ENCODE measurements at places on chromosomes 7 and 10.
A peak's percentile ranks its signal among the peaks of the same experiment; 100 is the strongest.

GRCh38 chr7:34735526-34735925 is 77.5 kb downstream of the NPSR1 start:
- DNase-seq = no peak

DNA sequence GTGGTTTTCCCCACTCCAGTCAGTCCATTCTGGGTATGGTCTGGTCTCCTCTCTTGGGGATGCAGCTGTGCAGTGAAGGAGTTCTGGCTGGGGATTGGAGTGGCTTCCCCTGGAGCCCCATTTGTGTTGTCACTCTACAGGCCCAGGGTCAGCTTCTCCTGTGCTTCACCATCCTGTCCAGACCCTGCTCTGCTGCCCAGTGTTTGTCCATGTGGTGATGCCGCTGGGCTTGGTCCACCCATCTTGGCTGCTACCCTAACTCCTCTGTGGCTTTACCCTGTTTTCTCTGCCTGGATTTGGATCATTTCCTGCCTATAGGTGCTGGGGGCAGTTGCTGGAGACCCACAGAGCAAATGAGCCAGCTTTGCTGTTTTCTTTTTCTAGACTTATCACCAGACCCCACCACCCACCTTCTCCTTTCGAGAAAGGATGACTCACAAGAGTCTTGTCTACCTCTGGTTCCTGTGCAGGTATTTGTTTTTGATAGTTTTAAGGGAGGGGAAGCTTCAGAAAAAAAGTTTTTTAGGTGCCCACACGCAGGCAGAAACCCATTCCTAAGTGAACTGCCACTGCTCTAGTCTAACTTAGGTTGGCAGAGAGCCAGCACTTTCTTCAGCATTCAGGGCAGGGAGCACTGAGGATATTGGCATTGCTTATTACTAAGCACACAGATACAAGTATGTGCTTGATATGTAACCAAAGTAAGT is 8.5 kb downstream of the ZDHHC16 start:
- no peak for DNase-seq

DNA sequence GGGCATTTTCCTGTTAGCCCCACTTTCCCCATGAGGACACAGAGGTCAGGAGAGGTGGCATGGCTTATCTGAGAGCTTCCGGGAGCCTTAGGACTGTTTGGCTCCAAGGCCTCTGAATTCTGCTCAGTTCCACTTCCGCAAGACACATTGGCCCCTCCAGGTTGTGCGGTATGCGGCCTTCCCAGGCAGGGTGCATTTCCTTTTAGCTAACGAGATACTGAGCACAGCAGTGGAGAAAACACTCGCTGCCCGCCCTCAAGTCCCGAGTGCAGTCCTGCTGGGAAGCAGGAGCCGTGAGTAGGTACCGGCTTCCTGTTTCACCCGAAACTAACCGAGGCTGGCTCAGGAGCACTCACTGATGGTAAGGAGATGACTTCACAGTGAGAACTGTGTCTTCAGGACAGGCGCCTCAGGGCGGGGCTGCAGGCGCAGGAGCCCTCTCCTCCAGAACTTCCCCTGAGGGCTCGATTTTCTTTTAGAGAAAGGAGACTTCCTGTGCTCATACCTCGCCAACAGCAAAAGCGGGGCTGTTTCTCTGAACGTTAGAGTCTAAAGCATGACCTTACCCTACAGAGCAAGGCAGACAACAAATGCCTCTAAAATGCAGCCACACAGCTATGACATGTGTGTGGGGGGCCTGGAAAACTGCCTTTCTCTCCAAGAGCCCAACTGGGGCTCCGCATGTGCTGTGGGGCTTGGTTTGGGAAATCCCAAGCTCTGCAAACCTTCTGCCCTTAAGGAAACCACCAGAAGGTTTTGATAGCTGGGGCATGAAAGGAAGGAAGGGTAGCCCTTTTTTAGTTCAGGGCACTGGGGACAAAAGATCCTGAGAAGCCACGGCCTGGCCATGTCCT is 25.9 kb downstream of the RGS10 start:
- no peak for DNase-seq

DNA sequence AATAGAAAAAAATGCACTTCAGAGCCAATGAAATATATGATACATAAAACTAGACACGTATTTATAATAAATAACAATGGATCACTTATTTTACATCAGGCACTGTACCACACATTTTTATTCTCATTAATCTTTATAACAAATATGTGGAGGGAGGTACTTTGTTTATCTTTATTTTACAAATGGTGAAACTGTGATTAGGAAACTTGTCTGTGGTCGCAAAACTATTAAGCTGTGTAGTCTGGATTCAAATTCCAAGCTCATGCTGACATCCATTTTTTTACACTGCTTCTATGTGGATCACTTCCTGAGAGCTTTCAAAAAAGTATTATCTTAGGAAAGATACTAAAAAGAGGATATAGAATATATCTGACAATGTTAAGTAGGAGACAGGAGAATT is 978.6 kb downstream of the SORCS1 start:
- DNase-seq = no peak

GRCh38 chr7:112398534-112398933 is 51.7 kb upstream of the IFRD1 start:
- no peak for DNase-seq

GRCh38 chr7:95322396-95322795 is 1.9 kb downstream of the PON1 start:
- DNase-seq = no peak

DNA sequence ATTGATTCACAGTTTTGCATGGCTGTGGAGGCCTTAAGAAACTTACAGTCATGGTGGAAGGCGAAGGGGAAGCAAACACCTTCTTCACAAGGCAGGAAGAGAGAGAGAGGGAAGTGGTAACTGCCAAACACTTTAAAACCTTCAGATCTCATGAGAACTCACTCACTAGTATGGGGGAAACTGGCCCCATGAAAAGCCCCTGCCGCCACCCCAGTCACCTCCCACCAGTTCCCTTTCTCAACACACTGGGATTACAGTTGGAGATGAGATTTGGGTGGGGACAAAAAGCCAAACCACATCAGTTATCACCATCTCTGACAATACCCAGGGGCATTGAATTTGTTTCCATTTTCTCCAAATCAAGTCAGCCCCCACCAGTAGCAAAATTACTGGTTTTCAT is 740.4 kb downstream of the GATA3 start:
- no peak for DNase-seq

DNA sequence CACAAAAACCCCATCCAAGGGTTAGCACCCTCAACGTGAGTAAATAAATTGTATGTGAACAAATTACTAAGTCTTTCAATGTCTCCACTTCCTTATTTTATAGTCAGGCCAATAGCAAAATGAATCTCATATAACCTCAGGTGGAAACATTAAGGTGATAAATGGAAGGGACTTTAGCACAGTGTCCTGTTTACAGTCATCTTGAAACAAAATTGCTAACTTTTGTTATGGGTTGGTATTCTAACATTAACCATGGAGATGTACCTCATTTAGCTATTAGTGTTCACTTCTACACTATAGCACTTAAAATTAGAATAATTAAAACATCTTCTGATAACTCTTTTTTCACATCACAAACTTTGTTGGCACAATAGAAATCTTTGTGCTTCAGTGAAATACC is 255.8 kb upstream of the CNTNAP2 start:
- no peak for DNase-seq

GRCh38 chr10:48511066-48511874 is 93.6 kb downstream of the ARHGAP22 start:
- DNase-seq = no peak

DNA sequence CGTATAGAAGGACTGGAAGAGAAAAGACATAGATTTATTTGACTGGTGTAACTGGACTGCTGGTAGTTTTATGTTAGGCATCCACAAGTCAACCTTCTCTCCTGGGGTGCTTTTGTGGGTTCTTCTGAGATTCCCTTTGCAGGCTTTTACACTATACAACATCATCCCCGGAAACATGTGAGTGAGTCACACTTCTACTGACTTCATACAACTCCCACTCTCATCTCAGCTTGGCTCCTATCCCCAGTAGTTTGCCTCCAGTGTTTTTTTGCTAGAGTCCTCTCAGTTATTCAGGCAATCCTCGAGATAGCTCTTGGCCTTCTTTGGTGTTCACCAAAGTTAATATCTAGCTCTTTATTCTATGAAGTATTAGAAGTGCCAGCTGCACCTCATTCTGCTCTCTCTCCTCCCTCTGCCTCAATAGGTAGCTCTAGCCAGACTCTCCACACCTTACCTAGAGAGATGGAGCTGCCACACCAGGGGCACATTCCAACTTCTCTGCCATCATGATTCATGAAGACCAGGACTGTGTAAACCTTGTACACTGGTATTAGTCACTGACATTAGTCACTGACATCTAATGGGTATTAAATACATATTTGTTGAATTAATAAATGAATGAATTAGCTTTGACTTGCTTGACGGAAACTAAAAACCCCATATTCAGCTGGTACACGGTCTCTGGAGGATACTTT is 281.9 kb downstream of the PPP1R3A start:
- peak; percentile 40 for DNase-seq

DNA sequence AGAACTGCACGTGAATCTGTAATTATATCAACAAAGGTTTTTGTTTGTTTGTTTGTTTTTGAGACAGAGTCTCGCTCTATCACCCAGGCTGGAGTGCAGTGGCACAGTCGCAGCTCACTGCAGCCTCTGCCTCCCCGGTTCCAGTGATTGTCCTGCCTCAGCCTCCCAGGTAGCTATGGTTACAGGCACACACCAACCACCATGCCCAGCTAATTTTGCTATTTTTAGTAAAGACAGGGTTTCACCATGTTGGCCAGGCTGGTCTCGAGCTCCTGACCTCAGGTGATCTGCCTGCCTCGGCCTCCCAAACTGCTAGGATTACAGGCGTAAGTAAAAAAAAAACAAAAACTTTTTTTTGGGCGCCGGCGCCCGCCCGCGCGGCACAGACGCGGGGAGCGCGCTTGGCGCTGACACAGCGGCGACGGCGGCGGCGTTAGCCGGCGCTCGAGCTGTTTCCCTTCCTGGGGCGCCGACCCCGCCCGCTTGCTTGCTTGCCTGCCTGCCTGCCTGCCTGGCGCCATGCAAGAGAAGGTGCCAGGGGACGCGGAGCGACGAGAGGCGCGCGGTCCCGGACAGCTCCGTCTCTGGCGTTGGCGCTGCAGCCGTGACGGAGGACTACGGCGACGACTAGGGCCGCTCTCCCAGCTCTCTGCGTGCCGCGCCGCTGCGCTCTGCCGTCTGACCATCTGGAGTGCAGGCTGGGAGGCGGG is 171.4 kb upstream of the NUPR2 start:
- no peak for DNase-seq

GRCh38 chr10:61634746-61635145 is 28.0 kb upstream of the CABCOCO1 start:
- no peak for DNase-seq

- no peak for DNase-seq
Measured at GRCh38 chr7:157865351-157866165, 528.8 kb downstream of the DNAJB6 start.

- peak; percentile 8 for DNase-seq
Measured at GRCh38 chr10:107409522-107409921, 245.0 kb upstream of the SORCS1 start.

DNA sequence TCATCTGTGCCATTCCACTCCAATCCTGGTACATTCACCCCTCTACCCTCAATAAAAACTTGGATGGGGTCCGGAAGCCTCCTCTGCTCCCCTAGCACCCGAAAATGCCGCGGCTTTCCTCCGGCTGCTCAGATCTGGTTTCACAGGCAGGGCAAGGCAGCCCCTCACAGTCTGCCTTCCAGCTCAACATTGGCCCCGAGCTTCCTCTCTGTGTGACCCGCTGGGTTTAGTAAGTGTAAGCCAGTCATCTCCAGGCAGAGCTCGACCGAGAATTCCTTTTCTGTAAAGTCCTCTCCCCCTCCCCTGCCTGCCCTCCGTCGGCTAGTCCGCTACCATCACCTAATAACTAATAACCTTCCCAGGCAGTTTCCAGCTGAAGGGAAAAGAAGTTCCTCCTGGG is 3.4 kb downstream of the INHBA start:
- no peak for DNase-seq

DNA sequence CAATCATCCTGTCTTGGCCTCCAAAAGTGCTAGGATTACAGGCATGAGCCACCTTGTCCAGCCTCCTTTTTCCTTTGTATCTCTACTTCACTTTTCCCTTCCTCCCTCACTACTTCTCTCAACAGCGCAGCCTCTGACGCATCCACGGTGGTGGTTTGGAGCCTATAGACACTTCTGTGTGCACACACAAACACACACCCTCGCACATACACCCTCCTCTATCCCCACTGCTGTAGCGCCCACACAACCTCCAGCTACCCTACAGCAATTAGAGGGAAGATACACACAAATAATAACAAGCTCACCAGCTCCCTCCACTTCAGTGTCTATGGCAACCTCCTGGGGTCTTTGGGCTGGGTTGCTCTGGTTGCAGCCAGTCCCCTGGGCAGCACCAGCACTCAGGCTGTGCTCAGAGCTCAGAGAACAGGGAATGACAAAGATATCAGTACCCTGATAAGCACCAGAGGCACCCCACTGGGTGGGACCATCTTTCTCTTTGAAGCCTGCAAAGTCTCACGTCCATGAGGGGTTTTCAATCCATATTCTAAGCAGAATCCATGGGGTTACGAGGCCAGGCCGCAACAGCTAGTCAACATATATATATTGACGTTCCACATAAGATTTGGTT is 3.3 kb upstream of the CAMK2G start:
- no peak for DNase-seq

DNA sequence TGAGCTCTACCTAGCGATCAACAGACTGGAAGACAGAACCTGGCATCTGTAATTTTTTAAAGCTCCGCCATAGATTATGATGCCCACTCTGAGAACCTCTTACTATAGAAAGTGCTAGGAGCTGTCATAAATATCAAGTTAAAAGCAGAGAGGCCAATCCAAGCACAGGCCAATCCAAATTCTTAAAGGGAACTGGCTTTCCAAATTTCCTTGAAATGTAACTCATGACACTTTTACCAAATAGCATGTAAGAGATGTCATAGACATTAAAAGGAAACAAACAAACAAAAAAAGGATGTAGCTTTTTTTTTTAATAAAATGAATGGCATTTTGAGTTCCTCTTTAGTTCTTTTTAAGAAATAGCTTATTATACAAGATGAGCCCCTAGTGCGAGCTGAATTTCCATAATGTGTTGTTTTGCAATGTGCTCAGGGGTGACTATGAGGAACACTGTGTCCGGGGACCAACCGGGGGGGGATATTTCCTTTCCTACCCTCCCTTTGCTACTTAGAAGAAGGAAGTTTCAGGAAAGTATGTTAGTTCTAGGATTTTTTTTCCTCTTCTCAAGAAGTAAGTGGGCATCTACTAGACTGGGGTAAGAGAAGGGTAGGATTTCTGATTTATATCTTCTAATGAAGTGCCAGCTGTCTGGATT is 23.7 kb upstream of the MRC1 start:
- no peak for DNase-seq

DNA sequence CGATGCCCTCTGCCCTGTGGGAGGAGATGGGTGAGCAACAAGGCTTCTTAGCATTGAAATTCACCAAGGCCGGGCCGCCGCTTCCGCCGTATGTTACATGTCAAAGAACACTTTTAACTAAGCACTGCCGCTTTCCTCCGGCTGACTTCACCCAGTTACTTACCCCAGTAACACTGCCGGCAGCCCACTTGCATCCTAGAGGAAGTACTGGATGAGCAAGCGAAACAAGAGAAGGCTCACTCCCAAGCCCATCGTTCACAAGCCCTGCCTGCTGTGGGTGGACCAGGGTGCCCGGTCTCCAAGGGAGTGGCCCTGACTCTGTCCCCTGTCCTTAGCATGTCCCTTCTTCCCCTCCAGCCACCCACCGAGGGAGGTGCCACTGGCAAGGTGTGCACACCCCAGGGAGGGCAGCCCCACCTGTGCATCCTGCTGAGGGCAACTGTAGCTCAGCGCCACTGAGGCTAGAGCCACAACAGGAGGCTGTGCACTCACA is 73.1 kb upstream of the EBF3 start:
- DNase-seq = no peak

GRCh38 chr10:3270577-3271316 is 98.2 kb upstream of the PITRM1 start:
- no peak for DNase-seq

- no peak for DNase-seq
Measured at GRCh38 chr7:77727936-77728701, 31.9 kb downstream of the RSBN1L start.
